ENCODE measurements at places on chromosomes 3 and 15.

DNA sequence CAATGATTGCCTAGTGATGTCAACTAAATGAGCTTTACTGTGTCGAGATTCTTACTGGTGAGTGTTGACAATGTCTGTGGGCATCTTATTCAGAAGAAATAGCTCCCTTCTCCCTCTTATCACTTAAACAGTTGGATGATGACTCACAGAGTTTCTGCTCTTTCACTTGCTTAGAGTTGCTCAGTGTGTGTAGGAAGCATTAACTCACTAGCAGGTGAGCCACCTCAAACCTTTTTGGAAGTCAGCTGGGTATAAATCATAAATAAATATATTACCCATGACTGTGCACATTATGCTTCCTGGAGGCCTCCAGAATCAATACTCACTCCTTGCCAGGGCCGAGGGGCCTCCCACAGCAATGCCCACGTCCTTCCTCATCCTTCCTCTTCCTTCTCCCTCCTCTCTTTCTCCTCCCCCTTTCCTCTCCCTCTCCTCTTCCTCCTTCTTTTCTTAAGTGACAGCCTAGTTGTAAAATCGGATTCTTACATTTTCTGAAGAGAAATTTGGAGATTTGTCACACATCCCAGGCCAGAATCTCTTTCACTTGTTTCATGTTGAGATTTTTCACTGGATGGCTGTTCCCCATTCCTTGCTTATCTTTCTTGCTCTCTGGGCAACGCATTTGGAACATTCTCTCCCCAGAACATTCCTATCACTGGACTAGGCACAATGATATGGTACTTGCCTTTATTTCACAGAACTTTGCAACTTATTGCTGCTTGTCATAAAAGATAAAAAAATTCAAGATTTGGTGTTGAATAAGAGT, 17.5 kb downstream of the SHC4 start:
- no peak for DNase-seq

- peak; percentile 7 for DNase-seq
Measured at GRCh38 chr3:18389108-18389733, 35.9 kb downstream of the SATB1 start.

DNA sequence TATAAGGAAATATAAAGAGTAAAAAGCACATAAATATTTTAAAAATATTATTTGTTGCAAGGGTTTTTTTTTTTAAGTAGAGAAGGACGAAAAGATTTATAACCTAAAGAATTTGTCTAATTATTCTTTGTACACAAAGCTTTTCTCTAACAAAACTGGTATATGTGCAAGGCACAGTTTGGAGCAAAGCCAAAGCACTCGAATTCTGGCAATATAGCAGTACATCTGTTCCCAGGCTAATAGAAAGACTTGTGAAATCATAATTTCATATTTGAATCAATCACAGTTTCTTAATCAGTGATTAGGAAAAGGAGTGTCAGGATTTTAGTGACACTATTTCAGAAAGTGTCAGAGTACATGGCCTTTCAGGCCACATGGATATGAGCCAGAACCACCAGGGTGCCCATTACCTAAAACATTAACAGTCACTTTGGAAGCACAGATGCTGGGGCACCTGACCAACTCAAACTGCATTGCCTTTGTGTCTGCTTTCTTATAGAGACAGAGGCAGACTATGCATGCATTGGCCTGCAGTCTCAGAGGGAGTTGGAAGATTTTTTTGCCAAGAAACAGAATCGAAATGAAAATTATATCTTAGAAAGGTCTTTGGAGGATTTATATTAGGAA, 651.8 kb upstream of the SGO1 start:
- no peak for DNase-seq

GRCh38 chr15:45499426-45499825, 23.1 kb downstream of the SLC30A4 start:
- DNase-seq, result no peak

- no peak for DNase-seq
Measured at GRCh38 chr3:59731943-59732342, 682.1 kb upstream of the CFAP20DC start.

- DNase-seq, result no peak
Measured at GRCh38 chr3:22372292-22373062, 621.5 kb upstream of the ZNF385D start.

- DNase-seq, result no peak
Measured at GRCh38 chr3:197270558-197271317, 27.7 kb downstream of the DLG1 start.

Data from T follicular helper cell (primary cell).